ENCODE measurements at places on chromosomes 4 and X.

DNA sequence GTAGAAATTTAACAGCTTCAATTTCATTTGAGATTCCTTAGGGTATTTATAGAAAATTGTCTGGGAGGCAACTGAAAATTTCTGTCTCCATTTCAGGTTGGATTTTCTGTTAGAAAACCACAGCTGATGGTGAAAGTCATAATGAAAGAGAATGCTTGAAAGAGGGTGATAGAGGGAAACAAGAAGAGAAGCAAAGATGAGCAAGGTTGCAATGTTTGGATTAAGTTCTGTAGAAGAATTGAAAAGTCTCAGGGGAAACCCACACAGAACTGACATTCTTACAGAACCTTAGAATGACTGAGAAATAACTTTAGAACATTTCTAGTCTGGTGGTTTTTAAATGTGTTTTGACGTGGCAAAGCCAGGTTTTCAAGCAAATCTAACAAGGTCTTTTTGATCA is 14.7 kb downstream of the GBA3 start:
- DNase-seq, result no peak

GRCh38 chrX:153523269-153523668 is 5.8 kb downstream of the ATP2B3 start:
- DNase-seq, result no peak

DNA sequence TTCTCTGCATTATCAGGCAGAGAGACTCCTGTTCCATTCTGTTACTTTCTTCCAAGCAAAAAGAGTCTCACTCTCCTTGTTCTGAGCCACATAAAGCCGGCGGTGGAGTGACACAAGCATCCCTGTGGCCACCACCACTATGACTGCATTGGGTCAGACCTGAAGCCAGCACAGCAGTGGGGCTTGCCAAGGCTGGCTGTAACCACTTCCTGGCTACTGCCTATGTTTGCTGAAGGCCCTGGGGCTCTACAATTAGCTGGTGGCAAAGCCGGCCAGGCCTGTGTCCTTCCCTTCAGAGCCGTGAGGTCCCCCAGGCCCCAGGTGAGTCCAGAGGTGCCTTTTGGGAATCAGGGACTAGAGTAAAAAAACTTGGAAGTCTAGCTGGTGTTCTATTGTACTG is 31.8 kb downstream of the PLAC8 start:
- no peak for DNase-seq

GRCh38 chr4:180641495-180641894 is 1601.7 kb upstream of the TENM3 start:
- no peak for DNase-seq

GRCh38 chrX:7117587-7117986 is 29.9 kb upstream of the STS start:
- no peak for DNase-seq

GRCh38 chr4:79223993-79224776 is 101.7 kb downstream of the NAA11 start:
- no peak for DNase-seq

DNA sequence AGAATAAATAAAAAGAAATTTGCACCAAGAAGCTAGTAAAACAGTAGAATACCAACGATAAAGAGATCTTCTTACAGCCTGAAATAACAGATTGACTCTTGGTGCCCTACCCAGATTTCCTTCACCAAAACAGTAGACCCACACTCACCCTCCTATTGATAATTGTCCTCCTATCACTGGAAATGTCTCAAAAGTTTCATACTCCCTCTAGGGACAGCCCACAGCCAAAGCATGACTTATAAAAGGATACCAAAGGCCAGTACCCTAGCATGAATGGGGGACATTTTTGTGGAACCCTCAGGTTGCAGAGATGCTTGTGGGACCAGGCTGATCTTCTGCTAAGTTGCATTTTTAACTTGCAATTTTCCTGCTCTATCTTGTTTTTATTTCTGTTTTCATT is 104.1 kb downstream of the INPP4B start:
- DNase-seq, result no peak

- DNase-seq, result no peak
These were observed 133.2 kb upstream of the CT83 start for GRCh38 chrX:116596010-116596409.

DNA sequence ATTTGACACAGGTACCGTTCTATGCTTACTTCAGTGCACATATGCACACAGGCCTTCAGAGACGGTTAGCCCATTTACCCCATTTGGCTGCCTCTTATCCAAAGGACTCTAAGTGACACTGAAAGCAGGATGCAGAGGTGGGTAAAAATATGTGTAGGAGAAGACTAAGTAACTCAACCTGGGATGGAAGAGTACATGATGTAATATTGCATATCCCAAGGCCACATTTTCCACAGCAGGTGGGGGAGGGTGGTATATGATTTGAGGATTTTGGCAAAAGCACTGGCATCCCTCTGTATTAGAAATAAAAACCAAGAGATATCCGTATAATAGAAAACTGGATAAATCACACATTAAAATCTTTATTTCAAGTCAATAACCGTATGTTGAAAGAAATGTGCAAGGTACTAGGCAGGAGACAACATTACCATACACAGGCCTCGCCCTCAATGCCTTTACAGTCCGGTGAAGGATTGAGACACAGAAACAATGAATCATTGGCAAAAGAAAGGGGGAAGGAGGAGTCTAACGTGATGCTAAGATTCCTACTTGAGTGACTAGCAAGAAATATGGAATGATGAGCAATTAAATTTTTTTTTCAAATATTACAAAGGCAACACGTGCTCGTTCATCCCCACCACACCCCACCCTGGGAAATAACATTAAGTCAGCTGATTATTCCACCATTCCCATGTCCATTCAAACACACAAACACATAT is 161.0 kb upstream of the RASGEF1B start:
- no peak for DNase-seq

- DNase-seq, result no peak
These were observed 107.5 kb downstream of the CLNK start for GRCh38 chr4:10577018-10577417.

DNA sequence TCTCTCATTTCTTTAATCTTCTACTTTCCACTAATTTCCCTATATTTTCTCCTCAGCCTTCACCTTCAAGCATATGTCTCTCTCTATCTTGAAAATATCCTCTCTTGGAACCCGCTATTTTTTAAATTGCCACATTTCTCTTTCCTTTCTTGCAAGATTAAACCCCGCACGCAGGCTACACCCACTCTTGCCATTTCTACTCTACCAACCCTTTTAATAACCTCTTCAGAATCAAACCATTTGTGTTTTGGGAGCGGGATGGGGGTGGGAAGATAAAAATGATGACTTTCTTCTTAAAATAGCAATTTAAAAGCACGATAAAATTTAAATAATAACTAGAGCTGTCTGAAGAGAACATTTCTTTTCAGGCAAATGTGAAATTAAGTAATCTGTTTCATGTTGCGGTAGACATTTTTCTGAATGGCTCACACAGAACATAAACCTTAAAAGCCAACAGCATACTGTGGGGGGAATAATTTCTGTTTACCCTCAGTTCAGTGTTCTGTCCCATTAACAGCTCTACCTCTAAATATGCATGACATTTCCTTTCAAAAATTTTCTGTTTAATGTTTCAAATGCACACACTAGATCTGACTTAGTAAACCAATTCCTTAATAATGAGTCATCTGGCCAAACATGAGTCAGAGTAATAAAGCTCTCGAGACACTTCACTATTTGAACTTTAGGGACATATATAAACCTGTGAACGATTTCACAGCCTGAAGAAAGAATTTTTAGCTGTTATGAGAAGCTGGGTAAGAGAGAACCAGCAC is 20.5 kb downstream of the ARSJ start:
- no peak for DNase-seq

DNA sequence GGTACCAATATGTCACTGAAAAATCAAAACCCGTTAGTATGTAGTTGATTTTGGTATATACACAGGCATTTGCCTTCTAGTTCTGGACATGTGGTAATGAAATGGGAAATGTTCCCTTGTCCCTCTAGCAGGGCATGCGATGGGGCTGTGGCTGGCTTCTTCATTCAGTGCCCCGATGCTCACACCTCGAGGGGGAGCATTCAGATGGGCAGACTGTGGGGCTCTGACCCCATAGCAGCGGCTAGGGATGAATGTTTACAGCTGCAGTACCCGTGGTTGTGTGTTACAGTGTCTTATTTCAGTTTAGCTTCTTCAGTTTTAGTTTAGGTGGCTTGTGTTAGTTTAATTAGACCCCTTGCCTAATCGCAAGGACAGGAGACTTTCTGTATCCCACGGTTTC is 1741.0 kb upstream of the PCDH10 start:
- DNase-seq, result no peak

GRCh38 chrX:133745349-133745748 is 240.0 kb downstream of the GPC3 start:
- DNase-seq, result no peak

- no peak for DNase-seq
These were observed 22.4 kb downstream of the GPM6A start for GRCh38 chr4:175789647-175790046.

All from T-helper 22 cell (primary cell).